Left kidney (tissue), 8 donors: ENCODE measurements at places on chromosomes 12 and 14.

GRCh38 chr12:11717519-11717961 lies 68.1 kb downstream of the ETV6 start:
- DNase-seq: no peak

DNA sequence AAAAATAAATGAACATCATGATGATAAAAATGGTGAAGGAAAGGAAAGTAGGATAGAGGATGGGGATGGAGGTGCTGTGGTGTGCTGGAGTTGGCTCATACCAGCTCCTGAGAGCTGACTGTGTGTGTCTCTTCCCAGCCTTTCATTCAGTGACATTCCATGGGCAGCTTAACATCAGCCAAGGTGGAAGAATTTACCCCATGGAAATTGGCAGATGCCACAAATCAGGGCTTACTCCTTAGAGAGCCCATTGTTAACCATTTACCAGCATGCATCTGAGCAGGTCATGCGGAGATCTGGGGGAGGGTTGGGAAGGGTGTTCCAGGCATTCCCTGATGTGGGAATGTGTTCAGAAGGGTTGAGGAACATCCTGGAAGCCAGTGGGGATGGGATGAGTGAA lies 164.7 kb upstream of the MYL2 start:
- no peak for DNase-seq

DNA sequence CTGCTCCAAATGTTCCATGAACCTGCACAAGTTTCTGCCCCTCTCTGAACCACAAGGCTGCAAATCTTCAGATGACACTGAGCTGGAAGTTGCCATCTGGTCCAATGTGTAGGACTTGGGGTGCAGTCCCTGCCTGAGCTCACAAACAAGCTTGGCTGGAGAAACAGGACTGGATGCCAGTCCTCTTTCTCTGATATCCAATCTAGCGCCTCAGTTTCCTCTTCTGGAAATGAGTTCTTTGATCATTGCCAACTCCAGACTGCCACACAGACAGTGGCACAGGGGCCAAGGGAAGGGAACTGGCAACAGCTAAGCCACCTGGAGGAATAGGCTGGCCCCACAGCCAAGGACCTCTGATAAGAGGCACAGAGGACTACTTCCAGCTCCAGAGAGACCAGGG lies 15.5 kb downstream of the CMKLR1 start:
- no peak for DNase-seq

DNA sequence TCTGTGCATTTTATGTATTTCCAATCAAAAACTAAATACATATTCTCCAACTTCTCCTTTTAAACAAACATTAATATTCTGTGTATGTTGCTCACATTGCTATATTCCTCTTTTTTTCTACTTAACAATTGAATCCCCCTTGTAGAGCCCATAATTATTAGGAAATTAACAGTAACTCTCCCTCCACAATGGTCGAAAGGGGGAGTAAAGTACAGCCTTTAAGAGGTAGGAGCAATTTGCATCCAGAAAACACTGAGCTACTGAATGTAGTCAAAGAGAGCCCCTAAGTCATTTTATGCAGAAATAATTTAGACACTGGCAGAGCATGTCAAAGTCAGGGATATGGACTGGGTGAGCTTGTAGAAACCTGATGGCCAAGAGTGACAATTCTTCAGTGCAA lies 57.2 kb upstream of the SCN8A start:
- DNase-seq: peak; percentile 8

GRCh38 chr12:52037248-52037861 lies 13.9 kb upstream of the NR4A1 start:
- DNase-seq: no peak

DNA sequence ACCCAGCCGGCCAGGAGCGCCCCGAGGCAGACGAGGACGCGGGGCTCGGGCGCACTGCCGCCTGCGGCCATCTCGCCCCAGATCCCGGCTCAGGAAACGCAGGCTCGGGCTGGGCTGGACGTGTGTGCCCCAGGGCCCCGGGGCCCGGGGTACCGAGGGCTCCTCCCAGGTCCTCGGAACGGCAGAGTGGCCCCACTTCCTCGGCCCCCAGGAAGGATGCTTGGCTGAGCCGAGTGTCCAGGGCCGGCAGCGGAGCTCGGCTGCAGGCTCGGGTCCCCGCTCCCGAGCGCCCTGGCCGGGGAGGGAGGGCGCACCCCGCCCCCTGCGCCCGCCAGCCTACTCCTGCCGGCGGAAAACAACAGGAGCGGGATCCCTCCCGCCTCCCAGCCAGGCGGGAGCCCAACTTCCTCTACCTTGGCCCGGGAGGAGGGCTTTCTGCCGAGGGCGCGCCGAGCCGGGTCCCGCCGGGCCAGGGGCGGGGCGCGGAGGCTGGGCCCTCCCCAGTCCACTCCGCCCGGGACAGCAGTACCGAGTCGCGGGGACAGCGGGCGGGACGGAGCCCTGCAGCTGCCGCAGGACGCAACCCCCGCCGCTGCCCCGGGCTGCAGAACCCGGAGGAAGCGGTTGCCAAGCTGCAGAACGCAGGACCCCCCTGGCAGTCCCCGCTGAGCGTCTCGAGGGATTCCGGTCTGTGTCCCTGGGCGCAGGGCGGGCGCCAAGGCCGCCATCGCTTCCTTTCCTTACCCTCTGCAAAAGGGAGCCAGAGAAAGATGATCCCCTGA lies at the start of gene VSIG10:
Gene VSIG10, minus strand, starts transcription at position 411 of the 782 bp plus-strand sequence. Its CDS starts 340 bp downstream, at position 71.
- DNase-seq: peak; percentile 45

DNA sequence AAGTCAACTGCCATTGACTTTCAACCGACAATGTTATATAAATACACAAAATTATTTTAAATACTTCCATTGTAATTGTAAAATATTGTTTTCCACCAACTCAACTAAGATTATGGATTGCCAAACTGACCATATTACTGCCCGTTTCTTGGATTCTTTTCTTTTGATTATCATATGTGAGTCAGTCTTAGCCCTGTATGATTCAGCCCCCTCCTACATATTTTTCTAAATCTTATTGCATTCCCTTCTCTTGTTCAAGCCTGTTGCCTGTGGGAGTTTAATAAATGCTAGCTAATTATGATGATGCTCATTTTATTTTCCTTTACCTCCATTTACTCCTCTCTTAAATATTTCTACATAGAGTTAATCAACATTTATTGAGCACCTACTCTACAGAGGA lies 6.8 kb downstream of the RASSF9 start:
- DNase-seq: no peak

- DNase-seq: no peak
These were observed 934 bp upstream of the TAPBPL start for GRCh38 chr12:6450869-6451347.

GRCh38 chr12:116184763-116185162 lies 92.7 kb downstream of the MED13L start:
- no peak for DNase-seq

GRCh38 chr12:25578411-25579143 lies 25.5 kb upstream of the LMNTD1 start:
- no peak for DNase-seq

- DNase-seq: no peak
These were observed 532 bp downstream of the NOC4L start for GRCh38 chr12:132144810-132145168.

- DNase-seq: no peak
These were observed 106.4 kb downstream of the GPR135 start for GRCh38 chr14:59358784-59359183.

DNA sequence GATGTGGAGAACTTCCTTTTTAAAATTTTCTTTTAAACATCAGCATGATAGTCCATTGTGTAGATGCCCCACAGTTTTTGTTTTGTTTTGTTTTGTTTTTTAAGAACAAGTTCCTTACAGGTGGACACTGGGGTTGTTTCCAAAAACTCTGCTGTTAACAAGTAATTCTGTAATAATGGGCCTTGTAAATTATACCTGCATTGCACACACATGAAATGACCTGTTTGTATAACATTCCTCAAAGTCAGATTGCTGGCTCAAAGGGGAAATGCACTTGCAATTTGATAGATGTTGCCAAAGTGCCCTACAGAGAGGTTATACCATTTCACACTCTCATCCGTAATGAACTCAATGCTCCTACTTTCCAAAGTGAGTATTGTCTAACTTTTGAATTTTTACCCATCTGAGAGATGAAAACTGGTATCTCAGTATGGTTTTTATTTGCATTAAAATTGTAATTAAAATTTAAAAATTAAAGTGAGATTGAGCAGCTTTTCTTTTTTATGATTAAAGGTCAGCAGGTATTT lies 89.2 kb downstream of the SPPL3 start:
- no peak for DNase-seq

DNA sequence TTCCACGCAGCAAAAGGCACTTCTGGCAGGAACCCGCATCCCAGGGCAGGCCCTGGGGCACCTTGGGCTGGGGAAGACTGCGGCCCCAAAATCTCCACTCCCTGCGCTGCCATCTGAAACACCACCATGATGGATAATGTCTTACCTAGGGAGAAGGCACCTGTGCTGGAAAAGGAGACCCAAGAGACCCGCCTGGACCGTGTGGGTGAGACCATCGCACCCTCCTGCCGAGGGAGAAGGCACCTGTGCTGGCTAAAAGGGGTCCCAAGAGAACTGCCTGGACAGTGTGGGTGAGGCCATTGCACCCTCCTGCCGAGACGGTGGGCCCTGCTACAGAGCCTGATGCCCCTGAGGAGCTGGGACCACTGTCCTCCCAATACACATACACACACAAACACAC lies 24.8 kb upstream of the INF2 start:
- DNase-seq: no peak

GRCh38 chr12:52057638-52058576 lies 6.7 kb downstream of the NR4A1 start:
- no peak for DNase-seq

DNA sequence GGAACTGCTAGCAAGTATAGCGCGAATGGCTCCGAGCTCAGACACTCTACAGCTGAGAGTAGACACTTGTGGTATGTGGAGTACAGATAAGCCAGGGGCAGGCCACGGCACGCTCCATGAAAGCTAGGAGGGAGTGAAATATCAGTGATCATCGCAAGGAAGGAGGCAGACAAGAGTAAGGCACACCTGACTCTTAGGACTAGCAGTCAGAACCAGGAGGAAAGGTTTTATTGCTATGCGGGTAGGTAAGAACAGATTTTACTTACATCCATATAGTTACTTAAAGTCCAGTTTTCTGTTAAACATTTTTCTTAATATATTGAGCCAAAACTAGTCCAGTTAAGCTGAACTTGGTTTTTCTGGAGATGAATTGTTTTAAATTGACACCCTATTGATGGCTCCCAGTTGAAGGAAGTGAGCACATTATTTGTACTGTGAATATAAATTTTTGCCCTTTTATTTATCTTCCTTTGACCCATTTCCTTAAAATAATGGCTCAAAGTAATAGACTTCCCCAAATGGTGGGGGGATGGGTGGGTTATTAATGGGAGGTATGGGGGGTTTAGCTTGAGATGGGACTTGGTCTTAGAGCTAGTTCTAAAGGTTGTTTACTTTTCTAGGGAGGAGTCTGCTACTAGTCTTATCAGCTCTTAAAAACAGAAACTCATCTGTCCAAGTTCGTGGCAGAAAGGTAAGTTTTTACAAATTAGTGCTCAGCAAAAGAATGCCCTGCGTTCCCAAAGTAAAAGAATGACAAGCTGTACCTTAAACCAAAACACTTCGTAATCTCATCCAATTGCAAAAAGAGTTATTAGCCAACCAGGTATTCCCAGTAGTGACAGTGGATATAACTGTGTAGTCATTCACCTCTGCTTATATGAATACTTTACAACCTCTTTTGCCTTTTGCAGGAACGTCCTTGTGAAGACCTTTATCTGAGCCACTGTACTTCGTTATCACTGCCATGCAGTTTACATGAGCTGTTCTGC lies 5.8 kb downstream of the HNRNPA1 start:
- DNase-seq: no peak

- DNase-seq: no peak
These were observed 102.8 kb upstream of the FGD4 start for GRCh38 chr12:32296567-32296966.

DNA sequence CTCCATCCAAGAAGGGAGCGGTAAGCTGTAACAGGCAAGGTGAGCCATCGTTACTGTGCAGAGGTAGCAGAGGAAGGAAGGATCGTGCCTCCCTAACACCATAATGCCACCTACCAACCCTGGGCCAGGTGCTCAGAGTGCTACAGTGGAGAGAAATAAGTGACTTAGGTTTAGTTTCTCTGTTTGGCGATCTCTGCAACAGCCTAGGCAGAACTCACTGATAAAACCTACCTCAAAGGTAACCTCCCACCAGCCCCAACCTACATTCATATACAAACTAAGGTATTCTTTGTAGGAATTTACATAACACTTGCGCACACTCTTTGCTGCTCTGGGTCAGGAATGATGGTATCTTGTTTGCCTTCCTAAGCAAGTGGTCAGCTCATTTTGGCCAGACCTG lies 93.4 kb upstream of the TMEM132D start:
- no peak for DNase-seq

GRCh38 chr12:82019533-82019932 lies 260.4 kb upstream of the PPFIA2 start:
- no peak for DNase-seq

DNA sequence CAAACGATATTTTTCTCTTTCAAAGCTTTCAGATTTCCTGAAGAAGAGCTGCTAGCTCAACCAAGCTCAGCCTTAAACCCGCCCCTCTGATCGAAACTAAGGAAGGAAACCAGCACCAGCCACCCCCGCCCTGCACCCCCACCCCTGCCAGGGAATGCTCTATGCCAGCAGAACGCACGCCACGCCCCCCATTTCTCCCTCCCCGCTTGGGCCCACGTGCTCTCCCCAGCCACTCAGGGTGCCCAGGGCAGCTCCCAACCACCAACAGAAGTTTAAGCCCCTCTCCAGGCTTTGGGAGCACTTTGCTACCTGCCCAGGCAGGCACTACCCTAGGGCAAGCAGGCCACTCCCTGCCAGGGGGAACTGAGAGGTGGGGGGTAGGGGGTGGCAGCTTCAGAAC lies 18.8 kb upstream of the KRT78 start:
- DNase-seq: no peak

GRCh38 chr12:42749239-42749638 lies 159.7 kb upstream of the PRICKLE1 start:
- no peak for DNase-seq

DNA sequence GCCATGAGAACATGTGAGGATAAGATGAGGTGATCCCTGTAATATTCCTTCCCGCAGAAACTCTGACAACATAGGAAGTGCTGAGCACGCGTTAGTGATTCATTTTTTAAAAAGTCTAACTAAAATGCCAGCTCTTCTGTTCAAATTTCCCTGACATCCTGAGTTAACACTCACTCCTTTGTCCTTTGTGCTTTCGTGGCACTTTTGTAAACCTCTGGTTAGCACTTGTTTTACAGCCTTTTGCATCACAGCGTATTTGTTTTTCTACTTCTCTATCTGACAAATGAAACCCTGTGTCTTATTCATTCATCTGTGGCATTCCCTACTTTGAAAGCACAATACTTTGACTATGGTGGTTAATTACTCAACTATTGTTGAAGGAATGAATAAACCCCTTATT lies 313.6 kb downstream of the NUAK1 start:
- DNase-seq: no peak
